ENCODE measurements at places on chromosomes 3 and 15.
A peak's percentile ranks its signal among the peaks of the same experiment; 100 is the strongest.

- DNase-seq: no peak
Observed at GRCh38 chr3:59380146-59380545, 330.3 kb upstream of the CFAP20DC start.

GRCh38 chr3:139308560-139308959 is 35.3 kb upstream of the MRPS22 start:
- DNase-seq: no peak

GRCh38 chr3:126807795-126808194 is 103.8 kb downstream of the CHCHD6 start:
- DNase-seq: no peak

DNA sequence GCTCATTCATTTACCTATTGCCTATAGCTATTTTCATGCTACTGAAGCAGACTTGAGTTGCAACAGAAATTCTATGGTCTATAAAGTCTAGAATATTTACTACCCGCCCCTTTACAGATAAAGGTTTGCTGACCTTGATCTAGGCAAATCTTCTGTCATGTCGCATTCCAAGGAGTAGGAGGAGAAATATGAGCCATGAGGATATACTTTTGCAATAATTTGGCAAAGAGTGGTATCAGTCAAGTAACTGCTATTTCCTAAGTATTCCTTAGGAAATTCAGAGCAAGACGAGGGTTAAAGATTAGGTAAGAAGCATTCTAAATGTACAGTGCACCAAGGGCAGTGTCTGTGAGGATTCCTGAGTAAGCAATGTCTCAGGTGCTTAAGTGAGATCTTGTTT is 121.0 kb upstream of the NUDT16 start:
- DNase-seq: no peak

DNA sequence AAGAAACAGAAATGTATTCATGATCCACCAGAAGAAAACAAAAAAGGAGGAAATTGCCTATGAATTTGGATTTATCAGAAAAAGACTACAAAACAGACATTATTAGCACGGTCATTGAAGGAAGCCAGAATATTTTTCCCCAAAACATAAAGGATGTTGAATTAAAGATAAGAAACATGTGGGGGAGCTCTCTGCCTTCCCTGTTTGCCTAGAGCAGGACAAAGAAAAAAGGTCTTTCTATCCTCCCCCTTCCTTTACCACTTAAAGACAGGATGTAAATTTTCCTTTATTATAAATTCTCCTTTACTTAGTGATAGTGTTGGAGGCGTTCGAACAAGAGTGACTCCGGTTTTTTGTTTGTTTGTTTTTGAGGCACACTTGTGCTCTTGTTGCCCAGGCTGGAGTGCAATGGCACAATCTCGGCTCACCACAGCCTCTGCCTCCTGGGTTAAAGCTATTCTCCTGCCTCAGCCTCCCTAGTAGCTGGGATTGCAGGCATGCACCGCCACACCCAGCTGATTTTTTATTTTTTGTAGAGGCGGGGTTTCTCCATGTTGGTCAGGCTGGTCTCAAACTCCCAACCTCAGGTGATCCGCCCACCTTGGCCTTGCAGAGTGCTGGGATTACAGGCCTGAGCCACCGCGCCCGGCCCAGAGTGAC is 14.9 kb upstream of the RPN1 start:
- no peak for DNase-seq

DNA sequence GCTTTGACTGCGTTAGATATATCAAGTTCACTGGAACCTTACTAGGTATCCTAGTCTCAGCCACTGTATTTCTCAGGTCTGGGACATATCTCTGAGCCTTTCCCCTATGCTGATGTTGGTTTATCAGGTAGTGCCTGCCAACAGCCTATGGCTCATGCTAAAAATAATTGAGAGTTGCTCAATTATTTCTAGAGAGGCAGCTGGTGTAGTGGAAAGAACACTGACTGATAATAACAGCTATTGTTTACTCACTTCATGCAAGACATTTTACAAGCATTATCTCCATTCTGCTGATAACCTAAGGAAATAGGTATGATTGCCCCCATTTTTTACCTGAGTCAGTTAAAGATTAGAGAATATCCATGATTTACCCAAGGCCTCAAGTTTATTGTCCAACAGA is 231.4 kb downstream of the LRRN1 start:
- DNase-seq: no peak

DNA sequence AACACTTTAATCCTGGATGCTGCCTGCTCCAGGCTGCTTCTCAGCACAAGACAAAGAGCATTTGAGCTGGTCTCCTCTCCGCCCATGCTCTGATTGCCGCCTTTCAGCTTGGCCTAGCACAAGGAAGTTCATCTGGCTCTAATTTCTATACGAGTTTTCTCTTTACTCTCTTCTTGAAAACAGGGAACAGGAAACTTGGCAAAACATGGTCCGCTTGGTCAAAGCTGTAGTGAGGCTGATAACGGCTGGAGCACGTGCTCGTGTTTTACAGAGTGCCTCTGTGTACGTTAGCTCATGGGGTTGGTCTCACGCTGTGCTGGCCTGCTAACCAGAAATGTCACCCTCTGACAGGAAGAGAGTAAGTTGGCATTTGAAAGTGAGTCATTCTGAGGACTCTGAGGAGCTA is 19.2 kb downstream of the RARRES1 start:
- no peak for DNase-seq

DNA sequence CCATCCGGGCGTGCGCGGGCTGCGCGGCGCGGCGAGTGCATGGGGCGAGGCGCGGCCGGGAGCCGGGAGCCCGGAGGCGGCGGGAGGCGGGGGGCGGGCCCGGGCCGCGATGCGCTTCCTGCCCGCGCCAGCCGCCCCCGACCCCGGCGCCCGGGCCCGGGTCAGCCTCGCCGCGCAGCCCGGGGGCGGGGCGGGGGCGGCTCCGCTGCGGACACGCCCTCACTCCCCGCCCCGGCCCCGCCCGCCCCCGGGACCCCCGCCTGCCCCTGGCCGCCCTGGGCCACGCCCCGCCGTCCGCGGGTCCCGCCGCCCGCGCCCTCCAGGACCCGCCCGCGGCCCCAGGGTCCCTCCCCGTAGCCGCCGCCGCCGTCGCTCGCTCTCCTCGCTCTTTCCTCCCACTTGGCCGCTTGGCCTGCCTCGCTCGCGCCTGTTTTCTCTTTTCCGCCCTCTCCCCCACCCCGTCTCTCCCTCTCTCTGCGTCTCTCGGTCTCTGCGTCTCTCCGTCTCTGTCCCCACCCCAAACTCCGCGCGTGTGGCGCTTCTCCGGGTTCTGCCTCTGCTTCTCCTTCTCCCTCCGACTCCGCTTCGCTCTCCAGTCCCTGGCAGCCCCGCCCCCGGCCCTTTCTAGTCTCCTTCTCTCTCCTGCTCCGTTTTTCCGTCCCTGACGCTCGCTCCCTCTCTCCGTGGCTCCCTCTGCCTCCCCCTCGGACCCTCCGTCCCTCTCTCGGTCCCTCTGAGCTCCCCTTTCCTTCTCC is at the start of gene PLXND1:
PLXND1 (minus strand) TSS at position 41 of the 755 bp plus-strand sequence; CDS start at position 4, 37 bp downstream.
- DNase-seq: peak; percentile 37

DNA sequence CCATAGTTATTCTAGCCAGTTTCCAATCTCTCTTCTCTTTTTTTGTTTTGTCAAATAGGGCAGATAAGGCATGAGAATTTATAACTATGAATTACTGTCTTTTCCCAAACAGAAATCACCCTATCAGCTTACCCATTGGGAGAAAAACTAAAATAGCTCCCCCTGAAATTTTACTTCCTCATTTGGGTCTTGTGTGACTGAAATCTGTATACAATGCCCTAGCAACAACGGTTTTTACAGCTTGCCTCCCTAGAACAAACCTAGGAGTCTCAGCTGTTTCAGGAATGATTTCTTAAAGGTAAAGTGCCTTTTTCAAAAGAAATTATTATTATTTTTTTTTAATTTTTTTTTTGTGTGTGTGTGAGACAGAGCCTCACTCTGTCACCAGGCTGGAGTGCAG is 56.8 kb downstream of the CD86 start:
- DNase-seq: no peak

DNA sequence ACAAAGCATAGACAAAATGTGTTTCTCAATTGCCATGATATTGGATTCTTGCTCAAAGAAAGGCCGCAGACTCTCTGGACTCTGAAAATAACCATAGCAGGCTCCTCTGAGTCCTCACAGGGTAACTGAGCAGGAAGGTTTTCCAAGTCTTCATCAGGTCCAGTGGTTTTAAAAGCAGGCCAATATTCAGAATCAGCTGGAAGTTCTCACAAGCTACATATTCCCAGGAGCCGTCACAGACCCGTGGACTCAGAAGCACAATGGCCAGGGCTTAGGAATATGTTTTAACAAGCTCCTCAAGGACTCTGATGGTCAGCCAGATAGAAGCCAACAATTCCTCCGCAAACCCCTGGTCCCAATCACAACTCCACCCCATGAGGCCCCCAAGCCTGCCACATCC is 256.1 kb upstream of the ADAMTS9 start:
- no peak for DNase-seq

DNA sequence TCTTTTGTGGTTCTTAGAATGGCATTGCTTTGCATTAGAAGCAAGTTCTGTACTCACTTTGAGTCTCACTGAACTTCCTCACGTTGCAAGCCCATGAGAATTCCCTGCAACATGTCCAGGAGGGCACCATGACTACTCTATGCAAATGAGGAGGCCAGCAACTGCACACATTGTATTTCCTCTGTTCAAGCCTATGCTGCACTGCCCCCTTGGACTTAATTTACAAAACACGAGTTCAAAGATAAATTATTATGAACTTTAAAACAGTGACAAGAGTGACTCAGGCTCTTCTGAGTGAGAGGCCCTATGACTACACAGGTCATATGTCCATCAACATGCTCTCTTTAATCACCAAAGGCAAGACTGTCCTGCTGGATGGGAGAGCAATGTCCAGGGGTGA is 484.2 kb upstream of the ATP11B start:
- DNase-seq: no peak

DNA sequence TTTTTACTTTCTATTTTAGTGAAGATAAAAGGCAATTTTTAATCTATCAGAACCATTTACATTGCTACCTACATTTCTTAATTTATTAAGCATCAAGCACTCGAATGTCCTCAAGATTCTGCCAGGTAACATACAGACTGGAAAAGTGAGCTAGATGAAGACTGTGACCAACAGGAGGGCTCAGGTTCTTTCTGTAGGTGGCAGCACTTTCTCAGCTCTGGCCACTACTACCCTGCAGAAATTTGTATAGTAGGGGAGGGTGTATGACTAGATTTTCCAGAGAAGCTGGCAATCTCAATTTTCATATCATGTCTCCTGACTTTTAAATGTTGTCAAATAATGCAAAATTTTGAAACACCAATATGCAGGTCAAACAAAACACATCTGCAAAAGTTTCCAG is 165.0 kb upstream of the SUCLG2 start:
- DNase-seq: no peak
